ENCODE measurements at places on chromosomes 7 and 10.

DNA sequence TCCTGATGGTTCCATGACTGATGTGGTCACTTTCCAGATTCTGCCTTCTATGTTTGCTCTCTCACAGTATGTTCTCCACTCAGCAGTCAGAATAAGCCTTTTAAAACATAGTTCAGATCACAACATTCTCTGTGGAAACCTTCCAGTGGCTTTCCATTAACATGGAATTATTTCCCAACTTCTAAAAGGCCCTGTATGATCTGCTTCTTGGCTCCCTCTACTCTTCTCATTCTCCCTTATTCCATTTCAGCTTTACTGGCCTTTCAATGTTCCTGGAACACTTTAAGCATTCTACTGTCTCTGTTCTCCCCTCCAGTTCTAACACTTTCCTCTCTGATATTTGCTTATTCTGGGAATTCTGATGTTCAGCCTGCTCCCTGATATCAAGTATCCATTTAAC lies 325.6 kb downstream of the THSD7A start:
- DNase-seq: no peak

- no peak for DNase-seq
Observed at GRCh38 chr10:29479981-29480954, 154.5 kb downstream of the SVIL start.

DNA sequence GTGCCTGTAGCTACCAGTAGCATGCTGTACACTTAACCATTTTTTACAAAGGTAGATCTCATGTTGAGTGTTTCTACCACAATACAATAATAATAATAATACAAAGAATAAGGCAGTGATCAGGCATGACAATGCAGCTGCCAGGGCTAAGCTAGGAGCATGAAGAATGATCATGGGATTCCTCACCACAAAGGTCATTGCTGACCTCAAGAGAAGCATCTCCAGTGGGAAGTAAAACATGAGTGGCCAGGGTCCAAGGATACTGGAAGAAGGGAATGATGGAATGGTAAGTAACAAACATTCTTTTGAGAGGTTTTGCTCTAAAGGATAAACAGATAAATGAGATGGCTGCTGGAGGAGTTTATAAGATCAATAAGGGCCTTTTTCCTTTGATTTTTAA lies 591.1 kb downstream of the TNS3 start:
- no peak for DNase-seq

GRCh38 chr10:88073682-88074081 lies 210.3 kb downstream of the PTEN start:
- DNase-seq: no peak

- no peak for DNase-seq
Observed at GRCh38 chr7:28654110-28654509, 241.8 kb downstream of the CREB5 start.

- DNase-seq: no peak
Observed at GRCh38 chr7:129865925-129866201, 86.9 kb downstream of the UBE2H start.

DNA sequence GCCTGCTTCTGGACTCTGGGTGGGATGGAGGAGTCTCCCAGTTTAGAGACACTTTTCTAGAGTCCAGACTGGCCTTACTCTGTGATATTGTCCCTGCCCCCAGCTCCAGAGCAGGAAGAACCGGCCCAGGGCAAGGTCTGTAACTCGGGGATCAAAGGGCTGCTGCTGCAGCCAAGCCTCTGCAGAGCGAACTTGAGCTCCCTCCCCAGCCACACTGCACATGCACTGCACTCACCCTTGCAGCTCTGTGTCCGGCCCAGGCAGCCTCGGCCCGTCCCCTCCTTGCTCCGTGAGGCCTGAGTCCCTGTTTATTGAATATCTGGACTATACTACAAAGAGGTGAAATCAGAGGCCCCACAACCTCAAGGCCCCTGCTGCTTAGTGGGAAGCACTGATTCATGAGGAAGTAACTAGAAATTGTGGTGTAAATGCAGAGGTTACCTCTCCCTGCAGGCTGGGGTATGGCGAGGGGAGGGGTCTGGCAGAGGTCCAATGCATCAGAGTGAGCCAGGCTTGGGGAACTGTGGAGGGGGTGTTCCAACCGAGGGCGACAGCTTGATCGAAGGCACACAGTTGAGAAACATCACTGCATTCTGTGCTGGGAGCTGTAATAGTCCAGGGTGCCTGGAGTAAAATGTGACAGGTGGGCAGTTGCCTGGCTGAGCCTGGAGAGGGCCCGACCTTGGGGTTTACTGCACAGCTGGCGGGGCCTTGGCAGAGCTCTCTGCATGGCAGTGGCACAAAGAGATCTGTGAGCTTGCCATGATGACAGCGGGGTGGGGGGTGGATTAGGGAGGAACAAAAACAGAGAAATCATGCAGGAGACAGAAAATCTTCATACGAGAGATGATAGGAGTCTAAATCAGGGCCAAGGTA lies 49.1 kb downstream of the AOC1 start:
- DNase-seq: no peak

DNA sequence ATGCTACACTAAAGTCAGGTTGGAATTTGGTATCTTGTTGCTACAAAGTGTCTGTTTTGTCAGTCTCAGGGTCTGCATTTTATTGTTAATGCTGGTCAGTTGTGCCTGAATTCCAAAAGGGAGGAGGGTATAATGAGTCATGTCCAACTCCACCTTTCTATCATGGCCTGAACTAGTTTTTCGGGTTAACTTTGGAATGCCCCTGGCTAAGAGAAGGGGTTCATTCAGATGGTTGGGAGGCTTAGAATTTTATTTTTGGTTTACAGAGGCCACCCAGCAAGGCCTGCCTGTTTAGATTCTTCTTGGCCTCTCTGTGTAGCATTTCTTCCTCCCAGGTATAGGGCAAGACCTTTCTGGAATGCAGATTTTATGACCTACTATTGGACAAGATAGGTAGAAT lies 93.2 kb downstream of the SKIDA1 start:
- DNase-seq: no peak

DNA sequence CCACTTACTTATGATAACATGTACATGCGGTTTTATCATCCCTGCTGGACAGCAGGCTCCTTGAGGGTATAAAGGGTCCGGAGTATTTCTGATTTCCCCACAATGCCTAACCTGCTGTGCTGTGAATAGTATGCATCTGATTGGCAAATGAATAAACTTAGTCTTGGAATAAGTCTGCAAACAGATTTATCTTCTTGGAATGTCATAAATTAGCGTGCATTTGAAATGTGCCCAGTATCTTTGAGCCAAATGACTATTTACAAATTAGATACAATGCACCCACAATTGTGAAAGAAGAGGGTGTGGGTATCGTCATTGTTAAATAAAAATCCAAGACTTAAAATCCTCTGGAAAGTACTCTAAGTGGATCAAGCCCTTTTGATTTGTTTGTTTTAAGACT lies 106.0 kb downstream of the OSBPL3 start:
- DNase-seq: no peak

DNA sequence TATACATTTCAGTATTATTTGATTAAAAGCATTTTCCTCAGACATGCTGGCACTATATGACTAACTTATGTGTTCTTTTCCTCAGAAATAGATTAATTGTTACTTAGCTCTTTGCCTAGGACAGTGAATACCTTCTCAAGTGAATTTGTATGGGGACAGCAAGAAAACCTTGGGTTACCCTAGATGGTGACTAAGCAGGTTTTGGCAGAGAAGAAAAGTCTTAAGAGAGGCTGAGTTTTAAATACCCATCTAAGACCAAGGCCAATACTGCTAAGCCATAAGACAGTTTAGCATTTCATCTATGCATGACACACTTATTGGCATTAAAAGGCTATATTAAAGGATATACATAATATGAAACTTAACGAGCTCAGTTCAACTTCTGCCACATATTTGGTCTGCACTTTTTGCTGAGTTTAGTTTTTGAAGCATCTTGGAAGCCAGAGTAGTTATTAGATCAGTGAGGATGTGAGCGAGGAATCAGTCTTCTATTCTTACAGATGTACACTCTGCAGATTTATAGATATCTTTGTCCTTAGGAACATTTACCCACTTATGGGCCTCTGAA lies 54.6 kb upstream of the FAM3C start:
- no peak for DNase-seq

GRCh38 chr10:129932751-129933433 lies 31.2 kb downstream of the EBF3 start:
- DNase-seq: no peak

- no peak for DNase-seq
Observed at GRCh38 chr7:34096777-34097176, 191.4 kb downstream of the BMPER start.

DNA sequence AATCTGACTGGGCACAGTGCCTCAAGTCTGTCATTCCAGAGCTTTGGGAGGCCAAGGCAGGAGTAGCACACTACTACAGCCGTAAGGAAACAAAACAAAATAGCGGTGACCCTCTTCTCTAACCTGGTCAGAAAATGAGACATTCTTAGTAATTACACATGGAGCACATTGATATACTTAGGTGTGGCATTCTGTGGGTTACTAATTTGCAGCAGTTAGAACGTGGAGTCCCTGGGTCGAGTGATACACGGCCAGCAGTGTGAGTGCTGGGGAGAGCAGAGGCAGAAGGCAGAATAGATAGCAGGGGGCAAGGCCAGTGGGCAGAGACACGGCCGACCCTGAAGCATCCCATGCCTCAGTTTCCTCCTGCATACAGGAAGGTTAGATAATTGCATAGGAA lies 28.9 kb upstream of the SFMBT2 start:
- no peak for DNase-seq

DNA sequence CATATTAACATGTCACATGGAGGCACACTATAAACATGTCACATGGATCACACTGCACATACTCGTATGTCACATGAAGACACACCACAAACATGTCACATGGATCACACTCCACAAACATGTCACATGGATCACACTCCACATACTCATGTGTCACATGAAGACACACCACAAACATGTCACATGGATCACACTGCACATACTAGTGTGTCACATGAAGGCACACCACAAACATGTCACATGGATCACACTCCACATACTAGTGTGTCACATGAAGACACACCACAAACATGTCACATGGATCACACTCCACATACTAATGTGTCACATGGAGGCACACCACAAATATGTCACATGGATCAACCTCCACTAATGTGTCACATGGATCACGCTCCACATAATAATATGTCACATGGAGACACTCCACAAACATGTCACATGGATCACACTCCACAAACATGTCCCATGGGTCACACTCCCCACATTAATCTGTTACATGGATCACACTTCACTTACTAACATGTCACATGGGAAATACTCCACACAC lies 195.6 kb upstream of the PFKP start:
- no peak for DNase-seq

DNA sequence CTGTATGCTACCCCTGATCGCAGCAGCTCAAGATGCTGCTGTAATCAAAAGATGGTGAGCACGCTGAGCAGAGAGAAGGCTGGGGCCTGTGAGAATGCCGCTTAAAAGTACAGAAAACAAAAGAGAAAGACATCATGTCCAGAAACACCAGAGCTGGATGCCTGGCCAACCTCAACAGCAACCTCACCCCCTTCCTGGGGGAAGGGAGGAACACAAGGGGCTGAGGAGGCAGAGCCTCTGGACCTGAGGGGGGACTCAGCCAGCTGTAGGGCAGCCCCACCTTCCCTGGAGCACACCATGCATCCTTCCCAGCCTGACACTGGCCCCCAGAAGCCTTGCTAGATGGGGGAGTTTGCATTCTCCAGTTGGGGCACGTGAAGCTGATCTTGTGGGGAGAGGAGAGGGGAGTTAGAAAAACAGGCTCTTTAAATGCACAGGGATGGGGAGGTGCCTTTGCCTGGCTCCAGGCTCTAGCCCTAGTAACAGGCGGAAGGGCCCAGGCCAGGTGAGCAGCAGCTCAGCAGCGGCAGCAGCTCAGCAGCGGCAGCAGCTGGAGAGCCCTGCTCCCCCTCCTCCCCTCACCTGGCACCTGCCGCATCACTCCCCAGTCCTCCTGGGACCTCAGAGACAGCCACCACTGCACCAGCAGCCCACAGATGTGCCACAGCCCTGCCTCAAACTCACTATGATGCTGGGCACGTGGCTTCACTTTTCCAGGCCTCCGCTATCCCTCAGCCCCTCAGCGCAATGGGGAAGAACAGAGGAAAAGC lies 156.3 kb downstream of the NEURL1 start:
- no peak for DNase-seq

DNA sequence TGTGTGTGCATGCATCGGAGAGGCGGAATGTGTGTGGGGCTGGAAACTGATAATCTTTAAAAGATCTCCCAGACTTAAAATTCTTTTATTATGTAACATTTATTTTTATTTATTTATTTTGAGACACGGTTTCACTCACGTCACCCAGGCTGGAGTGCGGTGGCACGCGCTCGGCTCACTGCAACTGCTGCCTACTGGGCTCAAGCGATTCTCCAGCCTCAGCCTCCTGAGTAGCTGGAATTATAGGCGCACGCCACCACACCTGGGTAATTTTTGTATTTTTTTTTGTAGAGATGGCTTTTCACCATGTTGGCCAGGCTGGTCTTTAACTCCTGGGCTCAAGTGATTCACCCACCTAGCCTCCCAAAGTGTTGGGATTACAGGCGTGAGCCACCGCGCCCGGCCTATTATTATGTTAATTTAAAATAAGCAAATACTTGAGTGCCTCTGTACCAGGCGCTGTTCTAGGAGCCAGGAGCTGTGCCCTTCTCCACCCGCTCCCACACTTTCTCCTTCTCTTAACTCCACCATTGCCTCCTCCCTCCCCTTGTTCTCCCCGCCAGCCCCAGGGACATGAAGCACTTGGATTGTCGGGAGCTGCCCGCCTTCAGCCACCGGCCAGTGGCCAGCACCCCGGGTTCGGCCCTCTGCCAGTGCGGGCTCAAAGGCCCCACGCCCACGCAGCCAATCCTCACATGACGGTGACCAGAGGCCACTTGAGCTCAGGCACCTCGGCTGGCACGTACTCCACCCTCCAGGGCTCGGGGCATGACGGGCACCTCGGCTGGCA lies 163.6 kb downstream of the DNAJB6 start:
- DNase-seq: no peak

DNA sequence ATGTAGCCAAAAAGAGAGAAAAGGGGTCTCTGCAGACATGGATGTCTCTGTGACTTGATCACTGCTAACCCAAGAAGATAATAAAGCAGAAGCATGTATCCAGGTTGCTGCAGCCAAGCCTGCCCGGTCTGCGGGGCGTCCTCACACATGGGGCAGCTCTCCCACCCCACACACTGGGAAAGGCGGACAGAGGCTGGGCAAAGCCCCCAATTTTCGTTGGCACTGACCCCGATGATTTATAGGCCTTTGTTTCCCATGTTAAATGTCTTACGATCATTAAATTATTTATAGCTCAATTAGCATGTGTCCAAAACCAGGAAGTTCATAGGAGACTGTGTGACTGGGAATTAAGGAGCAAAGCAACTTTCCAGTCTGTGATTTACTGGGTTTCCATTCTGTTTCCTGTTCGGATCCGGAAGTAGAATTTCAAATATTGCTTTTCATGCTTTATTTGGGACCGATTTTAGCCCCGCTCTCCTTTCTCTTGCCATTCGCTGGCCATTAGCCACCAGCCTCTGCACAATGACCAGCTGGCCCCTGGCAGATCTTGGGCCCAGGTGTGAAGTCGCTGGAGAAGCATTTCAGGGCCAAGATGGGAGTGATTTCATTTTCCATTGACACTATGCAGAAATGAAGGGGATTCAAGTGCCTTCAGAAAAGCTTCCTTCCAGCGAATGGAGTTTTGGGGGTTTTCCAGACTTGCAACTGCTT lies 91.6 kb downstream of the EGFR start:
- no peak for DNase-seq
